Stimulated activated CD4-positive, alpha-beta T cell treated with anti-CD3 and anti-CD28 coated beads, Interleukin-1b, Interleukin-23, amount 100 ng/mL, for 24 hours (primary cell): ENCODE measurements at places on chromosomes 11 and 22.

- DNase-seq: no peak
Observed at GRCh38 chr11:92383430-92383829, 158.8 kb downstream of the FAT3 start.

DNA sequence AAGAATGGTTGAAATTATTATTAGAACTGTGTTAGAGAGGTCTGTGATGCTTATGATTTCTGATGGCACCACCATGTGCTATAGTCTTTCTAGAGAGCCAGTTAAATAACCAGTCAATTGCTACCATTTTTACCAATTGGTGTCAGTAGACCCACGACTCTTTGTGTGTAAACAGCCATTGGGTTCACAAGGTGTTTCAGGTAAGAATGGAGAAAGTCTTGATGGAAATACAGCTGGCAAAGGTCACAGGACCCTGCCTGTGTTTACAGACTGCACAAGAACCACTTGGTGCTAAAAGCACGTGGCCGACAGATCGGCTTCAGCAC lies 30.5 kb upstream of the OR10G7 start:
- DNase-seq: no peak

DNA sequence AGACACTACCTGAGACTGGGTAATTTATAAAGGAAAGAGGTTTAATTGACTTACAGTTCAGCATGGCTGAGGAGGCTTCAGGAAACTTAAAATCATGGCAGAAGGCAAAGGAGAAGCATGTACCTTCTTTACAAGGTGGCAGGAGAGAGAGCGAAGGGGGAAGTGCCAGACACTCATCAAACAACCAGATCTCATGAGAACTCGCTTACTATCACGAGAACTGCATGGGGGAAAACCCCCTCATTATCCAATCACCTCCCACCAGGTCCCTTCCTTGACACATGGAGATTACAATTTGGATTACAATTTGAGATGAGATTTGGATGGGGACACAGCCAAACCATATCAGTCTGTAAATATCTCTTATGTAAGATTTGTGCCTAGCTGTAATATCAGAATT lies 50.9 kb upstream of the ATXN10 start:
- DNase-seq: no peak

DNA sequence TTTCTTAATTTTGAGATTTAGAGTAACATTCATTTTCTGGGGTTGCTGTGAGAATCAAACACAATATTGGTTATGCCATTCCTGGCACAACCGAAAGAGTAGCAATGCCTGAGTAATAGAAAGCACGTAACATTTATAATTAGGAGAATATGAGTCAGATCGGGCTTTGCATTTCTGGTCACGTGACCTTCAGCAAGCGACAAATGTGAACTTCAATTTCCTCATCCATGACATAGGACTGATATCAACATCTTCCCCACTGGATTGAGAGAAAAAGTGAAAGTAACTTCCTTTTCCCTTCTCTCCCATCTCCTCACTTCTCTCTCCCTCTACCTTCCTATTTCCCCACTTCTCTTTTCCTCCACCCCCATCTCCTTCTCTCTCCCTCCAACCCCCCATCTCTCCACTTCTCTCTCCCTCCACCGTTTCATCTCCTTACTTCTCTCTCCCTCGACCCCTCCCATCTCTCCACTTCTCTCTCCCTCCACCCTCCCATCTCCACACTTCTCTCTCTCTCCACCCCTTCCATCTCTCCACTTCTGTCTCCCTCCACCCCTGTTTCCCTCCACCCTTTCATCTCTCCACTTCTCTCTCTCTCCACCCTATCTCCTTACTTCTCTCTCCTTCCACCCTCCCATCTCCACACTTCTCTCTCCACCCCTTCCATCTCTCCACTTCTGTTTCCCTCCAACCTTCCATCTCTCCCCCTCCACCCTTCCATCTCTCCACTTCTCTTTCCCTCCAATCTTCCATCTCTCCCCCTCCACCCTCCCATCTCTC lies 33.5 kb upstream of the CAT start:
- no peak for DNase-seq

GRCh38 chr11:2825261-2825888 lies 60.2 kb downstream of the CDKN1C start:
- no peak for DNase-seq

GRCh38 chr22:17198170-17199002 lies 20.8 kb downstream of the ADA2 start:
- no peak for DNase-seq

GRCh38 chr11:75820645-75821044 lies 5.6 kb downstream of the UVRAG start:
- DNase-seq: no peak

DNA sequence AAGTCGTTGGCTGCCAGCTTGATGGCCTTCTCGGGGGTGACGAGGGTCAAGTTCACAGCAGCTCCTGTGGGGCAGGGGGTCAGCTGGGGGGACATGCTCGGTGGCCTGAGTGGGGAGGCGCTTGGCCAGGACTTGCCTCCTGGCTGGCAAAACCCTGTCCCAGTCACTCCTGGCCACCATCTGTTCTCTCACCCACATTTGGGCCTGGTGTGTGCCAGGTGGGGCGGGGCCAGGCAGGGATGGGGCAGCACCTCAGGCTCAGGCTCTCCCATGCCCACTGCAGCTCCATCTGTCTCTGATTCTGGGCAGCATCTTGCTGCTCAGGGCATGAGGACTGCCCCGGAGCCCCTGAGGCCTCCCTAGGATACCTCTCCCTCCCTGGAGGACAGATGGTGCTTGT lies 3.7 kb upstream of the CEND1 start:
- no peak for DNase-seq

- no peak for DNase-seq
Observed at GRCh38 chr11:116263770-116264169, 509.0 kb downstream of the BUD13 start.

GRCh38 chr11:27250867-27251665 lies 111.9 kb downstream of the CCDC34 start:
- DNase-seq: no peak

DNA sequence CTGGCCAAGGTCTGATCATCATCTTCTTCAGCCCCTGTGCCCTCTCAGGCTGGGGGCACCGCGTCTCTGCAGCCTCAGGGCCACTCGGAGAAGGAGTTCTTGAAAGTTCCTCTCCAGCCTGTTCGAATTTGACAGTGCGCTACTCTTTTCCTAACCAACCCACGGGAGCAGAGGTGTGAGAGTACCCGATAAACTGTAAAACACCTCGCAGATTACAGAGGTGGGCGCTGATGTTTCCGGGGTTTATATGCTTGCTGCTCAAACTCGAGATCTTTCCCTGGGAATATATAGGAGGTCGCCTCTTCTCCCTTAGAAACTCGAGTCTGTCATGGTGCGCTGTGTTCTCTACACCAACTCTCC lies 515 bp downstream of the CTR9 start:
- DNase-seq: no peak

DNA sequence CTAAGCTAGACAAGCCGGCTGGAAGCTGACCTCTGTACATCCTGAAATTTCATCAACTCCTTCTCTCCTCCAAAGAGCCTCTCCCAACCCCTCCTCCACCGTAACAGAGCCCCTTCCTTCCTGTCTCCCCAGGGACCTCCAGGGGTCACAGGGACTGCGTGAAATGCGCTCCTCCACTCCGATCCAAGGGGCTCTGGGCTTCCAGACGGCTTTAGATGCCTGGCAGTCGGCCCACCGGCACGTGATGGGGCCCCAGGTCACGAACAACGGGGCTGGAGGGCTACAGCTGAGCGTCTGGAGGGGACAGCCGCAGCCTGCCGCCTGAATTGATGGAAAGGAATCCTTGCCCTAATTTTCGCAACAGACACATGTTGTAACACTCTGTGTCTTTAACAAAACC lies 264.1 kb downstream of the MN1 start:
- DNase-seq: no peak
